ENCODE measurements at places on chromosomes 5 and 9.

DNA sequence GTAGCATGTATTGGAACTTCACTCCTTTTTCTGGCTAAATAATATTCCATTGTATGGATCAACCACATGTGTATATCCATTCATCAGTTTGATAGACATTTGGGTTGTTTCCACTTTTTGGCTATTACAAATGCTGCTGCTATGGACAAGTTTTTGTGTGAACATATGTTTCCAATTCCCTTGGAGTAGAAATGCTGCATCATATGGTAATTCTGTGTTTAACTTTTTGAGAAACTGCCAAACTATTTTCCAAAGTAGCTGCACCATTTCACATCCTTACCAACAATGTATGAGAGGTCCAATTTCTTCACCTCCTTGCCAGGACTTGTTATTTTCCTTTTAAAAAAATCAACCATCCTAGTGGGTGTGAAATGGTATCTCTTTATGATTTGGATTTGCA lies 8.4 kb downstream of the FRRS1L start:
- H3K27ac ChIP-seq = no peak overlapping the region
- DNase-seq = no peak
- no peak overlapping the region for H3K4me3 ChIP-seq
- H3K36me3 ChIP-seq = no peaks in the 10 kb centered on the region
- no peaks in the 10 kb centered on the region for H3K4me1 ChIP-seq
- peaks cover 4% of the 10 kb centered on the region for H3K27me3 ChIP-seq

- no peaks in the 10 kb centered on the region for H3K4me1 ChIP-seq
- no peaks in the 10 kb centered on the region for H3K36me3 ChIP-seq
- DNase-seq = no peak
- H3K27me3 ChIP-seq = no peaks in the 10 kb centered on the region
- no peak overlapping the region for H3K4me3 ChIP-seq
Observed at GRCh38 chr5:157902449-157903116, 43.6 kb upstream of the CLINT1 start.

- no peak for DNase-seq
- no peak overlapping the region for H3K4me3 ChIP-seq
- H3K27ac ChIP-seq = no peak overlapping the region
- H3K27me3 ChIP-seq = no peaks in the 10 kb centered on the region
Observed at GRCh38 chr5:86824637-86825036, 206.9 kb downstream of the COX7C start.

GRCh38 chr5:172420235-172420939 lies 33.9 kb downstream of the SH3PXD2B start:
- H3K27me3 ChIP-seq = no peaks in the 10 kb centered on the region
- H3K27ac ChIP-seq = no peak overlapping the region
- peak; percentile 30 for DNase-seq
- no peaks in the 10 kb centered on the region for H3K4me1 ChIP-seq

DNA sequence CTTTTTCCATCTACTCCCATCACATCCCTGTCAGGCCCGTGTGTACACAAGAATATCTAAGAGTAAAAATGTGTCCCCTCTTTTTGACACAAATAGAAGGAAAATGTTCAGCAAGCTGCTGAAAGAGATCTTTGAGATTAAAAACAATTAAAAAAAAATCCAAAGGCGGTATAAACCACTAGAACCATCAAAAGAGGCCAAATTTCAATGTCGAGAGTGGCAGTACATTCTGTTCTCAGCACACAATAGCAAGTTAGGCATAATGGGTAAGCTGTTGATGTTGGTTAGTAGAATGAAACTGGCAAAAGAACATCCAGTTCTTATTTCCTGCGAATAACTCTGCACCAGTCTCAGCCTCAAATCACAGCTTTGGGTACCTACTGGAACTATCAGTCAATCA lies 95.2 kb upstream of the IL7R start:
- H3K36me3 ChIP-seq = peaks cover 6% of the 10 kb centered on the region
- peaks cover 34% of the 10 kb centered on the region for H3K4me1 ChIP-seq
- no peaks in the 10 kb centered on the region for H3K27me3 ChIP-seq
- no peak for DNase-seq
- no peak overlapping the region for H3K4me3 ChIP-seq

GRCh38 chr9:113535756-113536155 lies 72.2 kb downstream of the RGS3 start:
- no peaks in the 10 kb centered on the region for H3K27me3 ChIP-seq
- DNase-seq = no peak
- H3K4me1 ChIP-seq = peaks cover 20% of the 10 kb centered on the region
- peaks cover 27% of the 10 kb centered on the region for H3K36me3 ChIP-seq
- peak overlapping the region; percentile 19 for H3K27ac ChIP-seq

GRCh38 chr5:65128226-65128625 lies 353.5 kb downstream of the ADAMTS6 start:
- H3K4me1 ChIP-seq = no peaks in the 10 kb centered on the region
- no peaks in the 10 kb centered on the region for H3K27me3 ChIP-seq
- H3K27ac ChIP-seq = no peak overlapping the region
- no peaks in the 10 kb centered on the region for H3K36me3 ChIP-seq

DNA sequence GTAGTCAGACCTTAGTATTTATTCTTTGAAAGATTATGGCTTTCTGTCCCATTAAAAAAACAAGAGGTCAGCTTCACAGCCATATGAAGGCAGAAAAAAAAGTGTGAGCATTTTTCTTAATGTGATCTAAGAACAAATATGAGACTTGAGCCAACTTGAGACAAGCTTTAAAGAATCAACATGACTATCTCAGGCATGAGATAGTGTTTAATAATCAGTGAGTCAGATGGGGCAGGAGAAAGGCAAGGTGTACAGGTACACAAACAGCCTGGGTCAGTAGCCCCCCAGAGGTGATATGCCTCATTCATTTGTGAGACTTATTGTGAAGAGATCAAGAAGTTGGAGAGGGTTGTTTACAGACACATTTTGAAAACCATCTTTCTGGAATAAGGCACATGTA lies 83.6 kb downstream of the GDNF start:
- no peaks in the 10 kb centered on the region for H3K27me3 ChIP-seq
- no peak overlapping the region for H3K4me3 ChIP-seq
- H3K4me1 ChIP-seq = no peaks in the 10 kb centered on the region
- H3K27ac ChIP-seq = no peak overlapping the region

GRCh38 chr5:53037141-53037859 lies 48.1 kb downstream of the ITGA2 start:
- peaks cover 2% of the 10 kb centered on the region for H3K36me3 ChIP-seq
- H3K27ac ChIP-seq = peak overlapping the region; percentile 17
- H3K4me1 ChIP-seq = peaks cover 53% of the 10 kb centered on the region
- no peak for DNase-seq
- no peak overlapping the region for H3K4me3 ChIP-seq

DNA sequence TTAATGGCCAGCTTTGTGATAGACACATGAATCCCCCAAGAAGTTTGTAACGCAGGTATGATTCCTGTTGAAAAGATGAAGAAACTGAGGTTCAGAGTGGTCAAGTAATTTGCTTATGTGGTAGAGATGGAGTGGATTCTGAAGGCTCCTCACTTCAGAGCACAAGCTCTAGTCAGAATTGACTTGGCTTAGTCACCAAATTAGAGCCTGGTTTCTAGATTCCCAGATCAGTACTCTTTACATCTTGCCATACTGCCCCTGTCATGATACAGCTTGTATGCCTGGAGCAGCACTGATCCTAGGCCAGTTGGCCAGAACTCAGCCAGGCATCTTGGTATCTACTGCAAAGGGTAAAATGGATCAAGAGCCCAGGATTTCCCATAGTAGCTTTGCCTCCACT lies 284.4 kb upstream of the RFX3 start:
- no peaks in the 10 kb centered on the region for H3K36me3 ChIP-seq
- DNase-seq = no peak
- no peak overlapping the region for H3K4me3 ChIP-seq
- no peak overlapping the region for H3K27ac ChIP-seq
- no peaks in the 10 kb centered on the region for H3K4me1 ChIP-seq
- peaks cover 22% of the 10 kb centered on the region for H3K27me3 ChIP-seq

GRCh38 chr5:178107756-178108310 lies 5.5 kb upstream of the N4BP3 start:
- no peak for DNase-seq
- H3K4me1 ChIP-seq = peaks cover 25% of the 10 kb centered on the region
- H3K4me3 ChIP-seq = no peak overlapping the region
- H3K27me3 ChIP-seq = no peaks in the 10 kb centered on the region
- no peaks in the 10 kb centered on the region for H3K36me3 ChIP-seq
- no peak overlapping the region for H3K27ac ChIP-seq

DNA sequence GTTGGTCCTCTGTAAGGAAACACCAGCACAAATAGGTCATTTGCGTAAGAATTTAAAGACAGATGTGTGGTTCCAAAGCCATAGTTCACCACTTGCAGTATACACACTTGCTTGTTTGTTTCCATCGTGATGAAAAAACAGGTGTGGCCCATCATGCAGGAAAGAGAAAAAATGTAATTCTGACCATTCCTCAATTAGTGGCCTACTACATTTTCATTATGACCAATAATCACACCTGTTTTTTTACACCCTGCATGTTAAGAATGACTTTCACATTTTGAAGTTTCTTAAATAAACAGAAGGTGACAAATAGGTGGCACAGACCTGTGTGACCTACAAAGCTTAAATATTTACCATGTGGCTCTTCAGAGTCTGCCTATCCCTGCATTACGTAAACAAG lies 2.2 kb upstream of the ICE1 start:
- peaks cover 7% of the 10 kb centered on the region for H3K36me3 ChIP-seq
- H3K4me3 ChIP-seq = peak overlapping the region; percentile 95
- no peaks in the 10 kb centered on the region for H3K27me3 ChIP-seq
- H3K27ac ChIP-seq = no peak overlapping the region

DNA sequence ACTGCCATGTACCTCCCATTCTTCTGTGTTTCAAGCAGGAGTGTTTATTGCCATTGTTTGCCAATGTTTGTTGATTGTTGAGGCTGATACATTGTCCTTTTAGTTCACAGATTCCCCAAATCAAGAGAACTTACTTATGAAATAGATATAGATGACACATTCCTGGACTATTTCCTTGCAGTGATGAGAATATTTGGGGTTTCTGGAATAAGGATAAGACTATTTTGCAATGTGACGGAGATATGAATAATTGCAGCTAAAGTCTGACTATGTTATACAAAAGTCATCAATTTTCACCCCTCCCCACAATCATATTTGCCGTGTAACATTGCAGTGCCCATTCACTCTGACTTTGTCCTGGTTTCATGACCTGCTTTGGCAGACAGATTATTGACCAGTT lies 460.8 kb downstream of the CDH10 start:
- DNase-seq = no peak
- no peak overlapping the region for H3K4me3 ChIP-seq
- H3K27me3 ChIP-seq = no peaks in the 10 kb centered on the region
- H3K4me1 ChIP-seq = no peaks in the 10 kb centered on the region

- H3K27me3 ChIP-seq = no peaks in the 10 kb centered on the region
- no peak overlapping the region for H3K4me3 ChIP-seq
Observed at GRCh38 chr5:4226565-4226964, 630.9 kb downstream of the IRX1 start.

GRCh38 chr9:73615557-73615956 lies 463.9 kb downstream of the ANXA1 start:
- no peaks in the 10 kb centered on the region for H3K27me3 ChIP-seq
- no peaks in the 10 kb centered on the region for H3K4me1 ChIP-seq
- DNase-seq = no peak
- H3K4me3 ChIP-seq = no peak overlapping the region
- no peak overlapping the region for H3K27ac ChIP-seq
- H3K36me3 ChIP-seq = no peaks in the 10 kb centered on the region

- no peaks in the 10 kb centered on the region for H3K27me3 ChIP-seq
- peak overlapping the region; percentile 76 for H3K27ac ChIP-seq
- peaks cover 27% of the 10 kb centered on the region for H3K4me1 ChIP-seq
- peak overlapping the region; percentile 18 for H3K4me3 ChIP-seq
Observed at GRCh38 chr9:137723783-137724445, 105.1 kb downstream of the EHMT1 start.

GRCh38 chr5:14146725-14147124 lies 3.6 kb downstream of the TRIO start:
- no peak overlapping the region for H3K27ac ChIP-seq
- DNase-seq = no peak
- H3K4me3 ChIP-seq = no peak overlapping the region
- H3K4me1 ChIP-seq = peaks cover 8% of the 10 kb centered on the region
- H3K27me3 ChIP-seq = peaks cover 49% of the 10 kb centered on the region
